ENCODE measurements at places on chromosomes 12 and 14. TPM values are rescaled to one million over a fixed set of nuclear protein-coding genes. Genes with fewer than 3 reads are reported as not detected.
A peak's percentile ranks its signal among the peaks of the same experiment; 100 is the strongest.

GRCh38 chr14:52318062-52318461 lies 4.0 kb downstream of the PTGER2 start:
- no peak for DNase-seq

DNA sequence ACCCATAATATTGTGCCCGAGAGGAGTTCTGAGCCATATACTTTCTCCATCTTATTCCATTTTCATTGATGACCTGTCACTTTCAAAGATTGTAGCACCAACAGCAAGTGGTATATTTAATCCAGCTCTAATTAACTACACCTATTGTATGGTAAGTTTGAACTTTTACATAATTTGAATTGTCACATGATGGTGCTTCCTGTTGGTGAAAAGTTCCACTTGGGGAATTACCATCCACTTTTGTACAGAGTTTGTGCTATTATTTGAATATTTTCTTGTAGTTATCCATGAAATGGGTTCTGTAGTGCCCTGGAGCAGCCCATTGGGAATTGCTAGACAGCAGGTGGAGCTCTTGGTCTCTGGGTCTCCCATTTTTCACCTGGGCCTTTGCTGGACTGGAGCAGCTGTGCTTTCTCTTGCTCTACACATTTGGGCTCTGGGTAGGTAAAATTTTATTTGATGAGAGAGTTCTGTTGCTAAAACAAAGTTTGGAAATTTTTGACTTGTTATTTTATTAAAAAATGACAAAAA lies 3.0 kb downstream of the SMCO3 start:
- peak; percentile 59 for DNase-seq

- no peak for DNase-seq
Observed at GRCh38 chr14:61409782-61410181, 88.4 kb downstream of the PRKCH start.

- DNase-seq: peak; percentile 56
Observed at GRCh38 chr12:68932128-68932960, 627 bp downstream of the CPM start.

DNA sequence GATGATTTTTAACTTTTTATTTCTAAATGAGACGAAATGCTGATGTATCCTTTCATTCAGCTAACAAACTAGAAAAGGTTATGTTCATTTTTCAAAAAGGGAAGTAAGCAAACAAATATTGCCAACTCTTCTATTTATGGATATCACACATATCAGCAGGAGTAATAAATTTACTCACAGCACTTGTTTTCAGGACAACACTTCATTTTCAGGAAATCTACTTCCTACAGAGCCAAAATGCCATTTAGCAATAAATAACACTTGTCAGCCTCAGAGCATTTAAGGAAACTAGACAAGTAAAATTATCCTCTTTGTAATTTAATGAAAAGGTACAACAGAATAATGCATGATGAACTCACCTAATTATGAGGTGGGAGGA lies 139.6 kb downstream of the HMGA2 start:
- DNase-seq: no peak

DNA sequence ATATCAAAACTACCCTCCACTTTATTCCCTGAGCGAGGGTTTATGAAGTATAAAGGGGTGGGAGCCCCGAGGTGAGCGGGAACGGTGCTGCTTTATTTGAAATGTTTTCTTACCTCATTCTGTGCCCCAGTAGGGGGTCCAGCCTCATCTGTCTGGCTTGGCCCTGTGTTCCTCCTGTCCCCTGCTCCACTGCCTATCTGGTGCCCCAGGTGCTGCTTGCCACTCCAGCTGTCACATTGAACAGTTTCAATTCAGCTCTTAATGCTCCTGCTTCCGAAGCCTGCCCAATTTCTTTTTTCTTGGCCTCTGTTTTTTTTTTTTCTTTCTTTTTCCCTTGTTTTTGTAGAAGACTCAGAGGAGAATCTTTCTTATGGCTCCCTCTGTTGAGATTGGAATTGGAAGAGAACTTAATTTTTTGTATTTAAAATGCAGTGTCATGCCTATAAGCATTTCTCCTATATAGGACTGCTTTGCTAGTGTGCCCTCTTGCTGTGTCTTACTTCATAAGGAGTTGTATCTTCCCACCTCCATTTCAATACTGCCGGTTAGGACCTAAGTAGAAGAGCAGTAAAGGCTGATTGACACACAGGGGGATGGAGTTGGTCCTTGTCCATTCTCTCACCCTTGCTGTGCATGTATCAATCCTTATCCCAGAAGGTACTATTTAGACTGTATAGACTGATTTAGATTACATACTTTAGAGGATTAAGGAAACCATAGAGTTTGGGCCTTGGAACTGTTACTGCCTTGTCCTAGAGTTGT lies 2.3 kb downstream of the ATXN7L3B start:
- no peak for DNase-seq

GRCh38 chr12:80935111-80935510 lies 2.6 kb downstream of the LIN7A start:
- DNase-seq: no peak

DNA sequence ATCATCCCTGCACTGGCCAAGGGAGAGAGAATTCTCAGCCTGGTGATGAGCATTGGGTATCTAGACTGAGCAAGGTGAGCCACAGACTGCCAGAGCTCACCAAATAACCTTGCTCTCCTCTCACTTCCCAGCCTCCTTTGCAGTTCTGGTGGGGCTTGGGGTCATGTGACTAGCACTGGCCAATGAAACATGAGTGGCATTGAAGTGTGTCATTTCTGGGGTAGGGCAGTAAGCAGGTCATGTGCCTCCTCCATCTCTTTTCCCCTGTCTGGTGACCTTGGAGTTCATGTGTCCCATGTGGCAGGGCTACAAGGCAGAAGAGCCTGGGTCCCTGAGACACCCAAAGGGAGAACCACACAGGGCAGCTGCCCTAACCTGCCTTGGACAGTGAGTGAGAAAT lies 3.6 kb upstream of the KRT72 start:
- DNase-seq: no peak

The TTC7B gene
- 32.4 TPM for total RNA-seq

GRCh38 chr14:96567289-96567899 lies 65.2 kb downstream of the PAPOLA start:
- no peak for DNase-seq

The FGF23 gene
- 0.25 TPM for total RNA-seq

- no peak for DNase-seq
Observed at GRCh38 chr14:78829274-78829673, 659.1 kb downstream of the NRXN3 start.

The OR4E2 gene
- not detected for total RNA-seq

DNA sequence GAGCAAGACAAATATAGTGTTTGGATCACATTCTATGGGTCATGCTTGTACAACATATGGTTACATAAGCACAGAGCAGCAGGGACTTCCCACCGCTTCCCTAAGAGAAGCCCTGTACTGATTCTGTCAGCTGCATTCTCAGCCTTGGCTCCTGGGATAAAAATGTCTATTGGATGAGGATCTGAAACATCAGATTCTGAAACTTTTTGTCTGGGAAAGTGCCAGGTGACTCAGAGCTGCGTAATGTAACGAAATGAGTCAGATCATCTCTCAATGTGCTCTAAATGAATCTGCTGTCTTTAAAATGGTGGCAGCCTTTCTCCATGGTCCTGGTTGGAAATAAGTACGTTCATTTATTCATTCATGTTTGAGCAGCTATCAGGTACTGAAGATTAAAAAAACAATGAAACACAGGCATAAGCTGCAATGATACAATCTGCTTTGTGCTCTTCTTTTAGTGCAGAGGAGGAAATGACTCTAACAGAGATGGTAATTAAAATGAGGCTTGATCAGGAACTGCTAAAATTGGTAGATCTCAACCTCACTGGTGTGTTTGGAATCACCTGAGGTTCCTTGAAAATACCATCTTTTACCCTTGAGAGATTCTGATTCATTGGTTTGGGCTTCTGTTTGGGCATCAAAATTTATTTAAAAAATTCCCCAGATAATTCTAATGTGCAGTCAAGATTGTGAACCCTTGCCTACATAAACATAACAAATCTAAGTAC lies 99.1 kb upstream of the NAP1L1 start:
- DNase-seq: no peak

- DNase-seq: no peak
Observed at GRCh38 chr12:13691598-13691997, 289.8 kb downstream of the GRIN2B start.

DNA sequence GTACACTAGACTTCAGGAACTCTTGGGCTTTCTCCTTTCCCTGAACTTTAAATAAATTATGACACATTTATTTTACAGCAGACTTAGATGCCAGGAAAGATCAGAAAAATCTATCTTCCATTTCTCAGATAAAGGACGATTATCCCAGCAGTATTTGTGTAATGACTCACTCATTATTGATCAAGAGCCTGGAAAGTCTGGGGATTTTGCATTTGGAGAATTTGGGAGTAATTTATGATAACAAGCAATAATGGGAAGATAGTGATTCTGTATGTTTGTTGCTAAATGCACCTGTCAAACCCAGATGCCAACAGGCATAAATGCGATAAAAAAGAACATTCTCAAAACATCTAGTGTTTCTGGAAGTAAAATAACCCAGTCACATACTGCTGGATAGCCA lies 480.2 kb upstream of the ATP2B1 start:
- no peak for DNase-seq

The ATG2B gene
- 15.6 TPM for total RNA-seq

DNA sequence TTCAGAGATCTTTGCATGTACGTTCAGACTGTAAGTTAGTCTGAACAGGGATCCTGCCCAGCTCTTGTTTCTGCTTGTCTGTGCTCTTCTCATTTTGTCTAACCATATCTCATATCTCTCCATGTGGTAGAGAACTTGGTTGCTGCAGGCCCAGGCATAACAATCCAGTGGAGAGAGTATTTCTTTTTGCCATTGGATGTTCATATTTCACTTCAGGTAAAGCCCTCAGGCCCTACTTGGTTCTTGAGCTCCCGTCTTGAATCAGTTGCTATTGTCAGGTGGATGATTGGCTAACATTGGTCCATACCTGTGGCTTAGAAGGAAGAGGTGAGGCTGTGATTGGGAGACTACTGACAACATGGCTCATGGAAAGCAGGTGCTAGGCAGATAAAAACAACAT lies 357.7 kb upstream of the FLRT2 start:
- no peak for DNase-seq

Measured in left lobe of liver (tissue), 2 donors.